Right atrium auricular region (tissue), 2 donors: ENCODE measurements at places on chromosomes 1 and 21. TPM values are rescaled to one million over a fixed set of nuclear protein-coding genes. Genes with fewer than 3 reads are reported as not detected.

Gene LAD1
- 8.8 TPM for total RNA-seq

Gene LCE1D
- not detected for total RNA-seq

- DNase-seq, result no peak
Observed at GRCh38 chr1:244050835-244051444, at the start of gene ZBTB18. TSS of gene ZBTB18 (plus strand) at chr1:244051283. CDS start at chr1:244051432, 149 bp downstream.

- no peak for DNase-seq
Observed at GRCh38 chr1:217856342-217857034, 225.3 kb downstream of the SPATA17 start.

Gene DENND2D
- total RNA-seq, result 5.7 TPM

Gene SPRR2G
- not detected for total RNA-seq

Gene SYTL1
- total RNA-seq, result 1.8 TPM

Gene TENT5C
- total RNA-seq, result 20.1 TPM

Gene EPHA2
- 43.5 TPM for total RNA-seq

Gene MYCL
- total RNA-seq, result 1.3 TPM

- DNase-seq, result no peak
Observed at GRCh38 chr21:42659416-42660117, 6.1 kb downstream of the PDE9A start.

GRCh38 chr1:191963286-191963685 is 195.0 kb upstream of the RGS18 start:
- DNase-seq, result no peak

- DNase-seq, result no peak
Observed at GRCh38 chr1:154347961-154348360, 22.6 kb downstream of the ATP8B2 start.

Gene ADSS2
- total RNA-seq, result 7.9 TPM

Gene CHIA
- not detected for total RNA-seq

- DNase-seq, result peak; percentile 44
Observed at GRCh38 chr21:36803816-36804439, 105.0 kb downstream of the SIM2 start.

GRCh38 chr21:32102426-32102825 is 176.4 kb downstream of the MIS18A start:
- no peak for DNase-seq

GRCh38 chr1:200364831-200365230 is 45.0 kb downstream of the ZNF281 start:
- no peak for DNase-seq

Gene HTR6
- not detected for total RNA-seq
